ENCODE measurements at places on chromosomes 5 and 9.

- no peak for DNase-seq
Measured at GRCh38 chr9:129484352-129485000, 136.4 kb downstream of the C9orf50 start.

DNA sequence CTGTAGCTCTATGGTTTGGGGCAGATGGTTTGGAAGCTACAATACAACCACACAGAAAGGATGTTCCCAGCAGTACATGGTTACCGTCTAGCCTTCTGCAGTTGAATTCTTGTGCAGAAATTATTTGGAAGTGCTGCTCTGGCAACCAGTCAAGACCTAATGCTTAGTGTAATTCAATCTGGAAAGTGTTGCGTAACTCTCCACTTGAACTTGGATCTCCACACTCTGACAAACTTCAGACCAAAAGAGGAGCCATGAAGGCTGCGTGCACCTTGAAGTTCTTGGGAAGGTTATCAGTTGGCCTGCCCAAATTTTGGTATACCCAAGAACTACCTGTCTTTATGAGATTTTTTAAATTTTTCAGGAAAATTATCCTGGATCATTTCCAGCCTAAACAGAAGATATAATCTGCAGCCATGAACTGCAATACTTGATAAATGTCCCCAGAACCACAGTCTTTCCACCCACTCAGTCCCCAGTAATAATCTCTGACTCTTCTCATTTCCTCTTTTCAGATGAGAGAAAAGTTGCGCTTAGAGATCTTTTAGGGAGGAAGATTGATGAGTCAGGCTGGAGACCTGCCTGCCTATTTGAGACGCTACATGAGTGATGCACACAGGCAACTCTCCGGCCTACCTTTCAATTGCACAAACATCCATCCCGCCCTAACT is 159.9 kb downstream of the FANCC start:
- DNase-seq, result peak; percentile 31

DNA sequence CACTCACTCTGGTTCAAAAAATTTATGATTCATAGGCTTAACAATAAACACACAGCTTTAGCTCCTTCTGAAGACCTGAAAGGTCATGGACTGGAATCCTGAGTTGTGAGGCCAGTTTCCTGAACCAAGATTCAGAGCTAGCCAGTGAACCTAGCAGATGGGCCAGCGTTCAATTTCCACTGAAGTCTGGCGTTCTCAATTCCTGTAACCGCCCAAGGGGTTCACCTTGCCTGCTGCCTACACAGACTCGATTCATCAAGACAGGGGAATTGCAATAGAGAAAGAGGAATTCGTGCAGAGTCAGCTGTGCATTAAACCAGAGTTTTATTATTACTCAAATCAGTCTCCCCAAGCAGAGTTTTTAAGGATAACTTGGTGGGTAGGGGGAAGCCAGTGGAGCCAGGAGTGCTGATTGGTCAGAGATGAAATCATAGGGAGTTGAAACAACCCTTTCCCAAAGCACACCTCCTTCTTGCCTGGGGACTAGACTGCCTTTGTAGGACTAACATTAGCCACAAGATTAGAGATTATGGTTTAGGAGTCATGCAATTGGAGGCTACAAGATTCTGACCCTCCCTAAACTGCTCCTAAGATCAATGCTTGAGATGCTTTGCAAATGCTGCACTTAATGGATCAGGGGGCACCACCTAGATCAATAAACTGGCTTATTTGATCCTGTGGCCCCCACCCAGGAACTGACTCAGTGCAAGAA is 117.5 kb upstream of the SHB start:
- DNase-seq, result no peak

DNA sequence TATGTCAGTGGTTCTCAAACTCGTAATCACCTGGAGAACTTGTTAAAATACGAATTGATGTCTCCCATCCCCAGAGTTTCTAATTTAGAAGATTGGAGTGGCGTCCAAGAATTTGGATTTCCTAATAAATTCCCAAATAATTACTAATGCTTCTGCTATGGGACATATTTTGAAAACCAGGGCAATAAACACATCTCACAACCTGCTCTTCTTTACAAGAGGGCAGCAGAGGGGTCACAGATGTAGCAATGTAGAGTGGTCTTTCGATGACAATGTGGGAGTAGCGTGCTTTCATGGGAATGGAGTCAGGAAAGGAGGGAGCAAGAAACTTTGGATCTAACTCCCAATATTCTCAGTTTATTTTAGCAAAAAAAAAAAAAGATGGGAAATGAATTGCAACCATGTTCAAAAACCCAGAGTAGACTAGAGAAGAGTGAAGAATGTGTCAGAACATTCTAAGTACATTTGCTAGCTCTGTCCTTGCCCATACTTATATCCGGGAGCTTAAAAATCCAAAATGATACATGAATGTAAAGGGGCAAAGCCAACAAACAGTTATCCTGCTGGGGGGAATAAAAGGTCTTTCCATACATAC is 33.8 kb upstream of the ALDH1A1 start:
- DNase-seq, result no peak

DNA sequence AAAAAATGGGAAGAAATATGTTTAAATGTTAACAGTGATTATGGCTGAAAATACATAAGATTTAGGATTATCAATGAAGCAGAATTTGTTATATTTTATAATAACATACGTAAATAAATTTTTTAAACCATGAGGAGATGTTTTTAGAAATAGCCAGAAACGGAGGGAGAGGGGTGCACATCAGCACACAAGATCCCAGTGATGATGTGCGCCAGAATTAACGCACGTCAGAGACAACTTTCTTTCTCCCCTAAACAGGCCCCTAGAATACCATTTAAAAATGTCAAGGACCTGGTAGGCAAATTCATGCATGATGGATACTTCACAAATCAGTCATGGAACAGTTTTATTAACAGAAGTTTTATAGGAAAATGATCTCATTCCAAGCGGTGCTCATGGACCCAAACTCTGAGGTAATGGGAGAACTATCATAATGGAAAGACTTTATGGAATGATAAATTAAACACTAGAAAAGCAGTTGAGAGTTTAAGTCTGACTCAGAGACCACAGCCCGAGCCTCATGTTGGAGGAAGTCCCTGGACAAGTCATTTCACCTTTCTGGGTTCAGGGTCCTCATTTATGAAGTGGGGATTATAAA is 258.9 kb upstream of the GAS1 start:
- DNase-seq, result no peak

DNA sequence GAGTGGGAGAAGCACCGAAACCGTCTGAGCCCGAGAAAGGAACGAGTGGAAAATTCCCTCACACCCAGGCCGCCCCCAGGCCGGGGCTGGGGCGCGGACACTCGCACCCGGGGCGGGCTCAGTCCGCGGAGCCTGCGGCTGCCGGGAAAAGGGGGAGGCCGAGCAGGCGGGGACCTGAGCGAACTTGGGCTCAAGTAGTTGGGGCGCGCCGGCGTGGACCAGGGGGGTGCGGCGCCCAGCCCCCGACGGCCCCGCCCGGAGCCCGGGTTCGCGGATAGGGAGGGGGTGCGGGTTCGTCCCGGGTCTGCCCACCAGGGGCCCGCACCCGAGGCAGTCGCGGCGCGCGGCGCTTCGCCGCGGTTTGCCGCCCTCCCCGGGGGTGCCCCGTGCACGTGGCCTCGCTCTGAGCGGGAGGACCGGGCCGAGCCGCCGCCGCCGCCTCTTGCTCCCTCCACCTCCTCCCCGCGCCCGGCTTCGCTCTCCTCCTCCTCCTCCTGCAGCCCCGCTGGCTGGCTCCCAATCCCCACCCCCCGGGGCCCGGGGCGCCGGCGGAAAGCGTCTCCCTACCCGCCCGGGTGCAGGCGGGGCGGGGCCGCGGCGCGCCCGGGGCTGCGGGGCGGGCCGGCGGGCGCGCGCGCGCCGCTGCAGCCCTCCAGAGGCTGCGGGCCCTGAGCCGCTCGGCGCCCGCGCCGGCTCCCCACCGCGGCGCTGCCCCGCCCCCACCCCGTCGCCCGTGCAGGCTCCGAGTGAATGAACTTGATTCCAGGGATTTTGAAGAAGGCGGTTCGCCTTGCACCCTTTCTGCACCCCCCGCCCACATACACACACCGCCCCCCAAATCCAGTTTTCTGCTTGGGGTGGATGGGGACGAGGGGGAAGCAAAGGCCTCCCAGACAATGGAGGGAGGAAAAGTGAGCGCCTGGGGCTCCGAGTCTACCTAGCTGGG is 1.3 kb upstream of the NFIB start:
- no peak for DNase-seq

DNA sequence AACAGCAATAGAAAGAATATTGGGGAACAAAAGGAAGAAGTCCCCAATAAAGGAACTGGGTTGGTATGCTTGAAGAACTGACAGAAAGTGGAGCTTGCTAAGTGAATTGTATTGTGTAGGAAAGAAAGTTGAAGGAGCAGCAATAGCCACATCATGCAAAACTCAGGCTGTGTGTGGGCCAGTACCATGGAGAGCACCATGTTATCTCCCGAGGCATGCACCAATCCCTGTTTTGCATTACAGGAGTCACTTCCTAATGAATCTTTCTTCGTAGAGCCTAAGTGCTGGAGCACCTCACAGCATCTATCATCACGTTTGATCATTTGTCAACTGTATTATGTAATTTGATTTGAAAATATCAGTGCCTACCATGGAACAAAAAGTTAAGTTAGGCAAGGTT is 137.7 kb upstream of the NMUR2 start:
- DNase-seq, result no peak

DNA sequence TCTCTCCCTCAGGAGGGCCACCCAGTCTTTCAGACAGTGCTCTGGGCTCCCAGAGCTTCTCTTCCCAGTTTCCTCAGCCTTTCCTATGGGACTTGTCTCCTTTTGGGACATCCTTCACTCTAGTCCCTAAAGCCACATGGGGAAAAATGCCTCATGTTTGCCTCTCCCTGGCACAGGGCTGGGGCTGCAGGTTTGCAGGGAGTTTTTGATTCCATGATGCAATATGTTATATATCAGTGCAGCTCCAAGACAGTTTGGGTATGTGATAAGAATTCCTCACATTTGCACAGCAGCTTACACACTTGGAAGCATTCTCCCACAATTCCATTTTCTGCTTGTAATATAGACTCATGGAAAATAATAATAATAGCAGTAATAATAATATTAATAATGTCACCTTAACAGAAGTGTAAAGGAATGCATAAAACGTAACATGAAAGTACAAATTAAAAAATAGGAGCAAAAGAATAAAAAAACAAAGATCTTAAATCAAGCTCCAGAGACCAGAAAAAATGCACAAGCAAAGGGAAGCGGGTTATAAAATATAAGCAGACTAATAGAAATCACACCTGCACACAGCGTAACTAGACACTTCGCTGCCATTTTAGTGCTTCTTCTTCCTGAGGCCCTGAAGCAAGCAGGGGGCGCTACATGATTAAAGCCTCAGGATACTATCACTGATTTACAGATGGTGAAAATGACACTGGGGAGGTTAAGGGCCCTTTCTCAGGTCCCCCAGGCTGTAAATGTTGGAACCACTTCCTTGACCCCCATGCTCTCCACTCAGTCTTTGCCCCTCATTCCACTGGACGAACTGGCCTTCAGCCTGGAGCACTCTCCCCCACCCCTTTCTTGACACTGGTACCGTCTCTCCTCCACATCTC is 70.0 kb upstream of the IL17B start:
- no peak for DNase-seq

DNA sequence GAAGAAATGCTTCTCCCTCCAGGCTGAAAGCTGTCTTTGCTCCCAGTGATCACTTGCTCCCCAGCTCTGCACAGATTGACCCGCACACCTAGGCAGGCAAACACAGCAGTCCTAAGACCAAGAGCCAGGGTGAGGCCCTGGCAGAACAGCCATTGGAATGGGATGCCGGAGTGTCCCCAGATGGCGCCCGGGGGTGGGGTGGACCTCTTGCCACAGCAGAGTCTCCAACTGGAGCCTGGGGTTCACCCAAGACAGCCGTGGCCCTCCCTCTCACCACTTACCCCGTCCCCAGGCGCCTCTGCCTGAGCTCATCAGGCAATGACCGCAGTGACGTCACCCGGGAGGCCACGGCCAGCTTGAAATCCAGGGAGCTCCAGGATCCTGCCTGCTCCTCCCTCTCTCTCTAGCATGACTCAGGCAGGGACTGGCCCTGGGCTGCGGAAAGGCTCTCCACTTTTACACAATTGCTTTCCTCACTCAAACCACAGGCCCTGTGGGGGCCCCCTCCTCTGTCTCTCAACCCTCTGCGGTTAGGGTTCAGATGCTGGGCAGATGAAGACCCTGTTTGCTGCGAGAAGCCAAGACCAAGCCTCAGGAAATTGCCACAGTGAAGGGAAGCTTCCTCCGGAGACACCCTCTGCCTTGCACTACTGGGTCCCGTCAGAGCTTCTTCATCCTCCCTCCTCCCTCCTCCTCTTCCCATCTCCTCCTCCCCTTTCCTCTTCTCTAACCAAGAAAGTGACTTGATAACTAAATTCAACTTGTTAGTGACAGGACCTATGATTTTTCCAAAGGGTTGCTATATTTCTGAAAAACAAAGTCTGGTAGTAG is 24.3 kb upstream of the PTGES start:
- no peak for DNase-seq

- peak; percentile 81 for DNase-seq
Measured at GRCh38 chr5:43041669-43042175, 1.6 kb upstream of the ANXA2R start.
